ENCODE measurements at places on chromosomes 2 and 18. TPM values are rescaled to one million over a fixed set of nuclear protein-coding genes. Genes with fewer than 3 reads are reported as not detected.

The C2orf81 gene
- 9.8 TPM for total RNA-seq

GRCh38 chr2:133414486-133415209 is 153.6 kb downstream of the NCKAP5 start:
- no peak overlapping the region for H3K27ac ChIP-seq
- no peak overlapping the region for H3K4me3 ChIP-seq
- H3K4me1 ChIP-seq: no peaks in the 10 kb centered on the region

The DUSP19 gene
- total RNA-seq: 6.2 TPM

The PAIP2B gene
- total RNA-seq: 6.1 TPM

- H3K27ac ChIP-seq: no peak overlapping the region
- no peaks in the 10 kb centered on the region for H3K27me3 ChIP-seq
Measured at GRCh38 chr2:58432491-58433170, 191.5 kb upstream of the FANCL start.

DNA sequence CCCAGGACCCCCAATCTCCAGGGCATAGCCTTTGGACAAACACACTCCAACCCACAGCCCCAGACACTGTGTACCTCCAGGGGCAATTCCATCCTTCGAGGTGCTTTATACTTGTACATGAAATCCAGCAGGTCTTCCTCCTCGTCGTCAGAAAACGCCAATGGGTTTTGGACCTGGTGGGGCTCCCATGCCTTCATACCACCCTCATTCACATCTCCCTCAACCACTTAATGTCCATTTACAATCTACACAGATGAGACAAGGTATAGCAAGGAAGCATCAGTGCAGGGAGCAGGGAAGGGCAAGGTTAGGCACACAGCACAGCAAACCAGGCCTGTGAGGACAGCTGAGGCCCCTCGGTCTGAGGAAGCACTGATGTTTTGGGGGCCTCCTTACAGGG is 20.6 kb downstream of the MRPL35 start:
- no peak overlapping the region for H3K4me3 ChIP-seq
- H3K36me3 ChIP-seq: no peaks in the 10 kb centered on the region
- H3K27ac ChIP-seq: no peak overlapping the region
- no peak for DNase-seq
- H3K27me3 ChIP-seq: no peaks in the 10 kb centered on the region
- H3K4me1 ChIP-seq: no peaks in the 10 kb centered on the region

- no peaks in the 10 kb centered on the region for H3K36me3 ChIP-seq
- DNase-seq: no peak
- H3K27me3 ChIP-seq: no peaks in the 10 kb centered on the region
Measured at GRCh38 chr2:53473236-53473635, 294.4 kb upstream of the CHAC2 start.

The ASXL3 gene
- not detected for total RNA-seq

DNA sequence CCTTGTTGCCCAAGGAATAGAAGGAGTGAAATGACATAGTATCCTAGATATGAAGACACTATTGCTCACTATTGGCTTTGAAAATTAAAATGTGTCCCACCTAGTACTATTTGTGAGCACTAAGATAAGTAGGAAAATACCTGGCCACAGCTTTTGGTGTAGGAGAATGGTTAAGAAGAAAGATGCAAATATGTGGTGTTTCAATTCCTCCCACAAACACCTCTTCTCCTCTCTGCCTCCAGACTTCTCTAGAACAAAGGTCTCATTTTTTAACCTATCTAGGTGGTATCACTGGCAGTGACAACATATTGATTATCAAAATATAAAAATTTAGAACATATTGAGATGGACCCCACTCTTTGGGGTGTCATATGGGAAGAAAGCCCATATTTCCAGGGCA is 929.9 kb upstream of the FANCL start:
- no peak for DNase-seq
- H3K36me3 ChIP-seq: no peaks in the 10 kb centered on the region
- H3K4me3 ChIP-seq: no peak overlapping the region
- H3K27ac ChIP-seq: no peak overlapping the region

The C2orf80 gene
- total RNA-seq: not detected

The ME2 gene
- 24.6 TPM for total RNA-seq

The LAMA3 gene
- total RNA-seq: 44.4 TPM

- no peak overlapping the region for H3K27ac ChIP-seq
- H3K4me1 ChIP-seq: peaks cover 3% of the 10 kb centered on the region
- peaks cover 4% of the 10 kb centered on the region for H3K27me3 ChIP-seq
- no peak for DNase-seq
- H3K4me3 ChIP-seq: peak overlapping the region; percentile 64
Measured at GRCh38 chr2:230986520-230987136, 9.3 kb upstream of the SPATA3 start.

DNA sequence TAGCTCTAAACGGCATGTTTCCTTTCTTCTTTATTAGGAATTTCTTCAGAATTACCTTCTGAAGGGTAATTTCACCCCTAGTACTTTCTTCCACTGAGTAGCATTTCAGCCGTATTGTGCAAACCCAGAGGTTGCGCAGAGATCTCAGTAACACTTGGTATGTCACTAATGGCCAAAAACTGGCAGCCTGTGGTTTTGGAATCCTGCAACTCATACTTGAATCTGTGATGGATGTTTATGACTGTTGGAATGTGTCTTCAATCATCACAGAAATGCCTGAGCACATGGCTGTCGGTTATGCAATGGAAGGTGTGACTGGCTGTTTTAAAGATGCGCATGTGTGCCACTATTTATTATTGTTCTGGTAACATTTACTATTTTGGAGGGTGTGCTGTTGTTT is 100.0 kb downstream of the COLEC12 start:
- peaks cover 71% of the 10 kb centered on the region for H3K27me3 ChIP-seq
- no peak overlapping the region for H3K4me3 ChIP-seq
- H3K4me1 ChIP-seq: no peaks in the 10 kb centered on the region
- H3K36me3 ChIP-seq: no peaks in the 10 kb centered on the region

The SLC14A1 gene
- not detected for total RNA-seq

Measured in PC-9 (cell line).